ENCODE measurements at places on chromosomes 4 and X. TPM values are rescaled to one million over a fixed set of nuclear protein-coding genes. Genes with fewer than 3 reads are reported as not detected.

The PDGFC gene
- total RNA-seq = 90.7 TPM

- no peak for DNase-seq
Measured at GRCh38 chr4:14928035-14928434, 74.2 kb upstream of the CPEB2 start.

The RRH gene
- total RNA-seq = not detected

The GIMD1 gene
- total RNA-seq = not detected

DNA sequence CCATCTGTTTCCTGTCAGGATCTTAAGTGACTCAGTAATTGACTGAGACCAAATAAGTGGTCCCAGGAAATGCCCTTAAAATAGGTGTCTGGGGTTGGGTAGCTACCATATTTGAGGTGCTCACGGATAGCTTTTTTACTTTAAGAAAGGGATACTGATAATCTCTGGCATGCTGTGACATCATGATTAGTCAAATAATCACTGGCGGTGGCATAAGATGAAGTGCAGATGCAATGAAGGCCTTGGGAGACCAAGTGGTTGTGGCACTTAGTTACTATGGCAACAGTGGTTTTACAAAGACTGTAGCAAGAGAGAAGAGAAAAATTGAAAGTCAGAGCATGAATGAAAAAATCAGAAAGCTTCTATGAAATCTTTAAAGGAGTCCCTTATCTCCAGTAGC is 114.5 kb upstream of the SLIT2 start:
- DNase-seq = peak; percentile 68

GRCh38 chr4:113950207-113950606 is 29.2 kb downstream of the ARSJ start:
- DNase-seq = no peak

GRCh38 chr4:1472911-1473518 is 66.8 kb upstream of the NKX1-1 start:
- no peak for DNase-seq
